ENCODE measurements at places on chromosomes 3 and 15.

DNA sequence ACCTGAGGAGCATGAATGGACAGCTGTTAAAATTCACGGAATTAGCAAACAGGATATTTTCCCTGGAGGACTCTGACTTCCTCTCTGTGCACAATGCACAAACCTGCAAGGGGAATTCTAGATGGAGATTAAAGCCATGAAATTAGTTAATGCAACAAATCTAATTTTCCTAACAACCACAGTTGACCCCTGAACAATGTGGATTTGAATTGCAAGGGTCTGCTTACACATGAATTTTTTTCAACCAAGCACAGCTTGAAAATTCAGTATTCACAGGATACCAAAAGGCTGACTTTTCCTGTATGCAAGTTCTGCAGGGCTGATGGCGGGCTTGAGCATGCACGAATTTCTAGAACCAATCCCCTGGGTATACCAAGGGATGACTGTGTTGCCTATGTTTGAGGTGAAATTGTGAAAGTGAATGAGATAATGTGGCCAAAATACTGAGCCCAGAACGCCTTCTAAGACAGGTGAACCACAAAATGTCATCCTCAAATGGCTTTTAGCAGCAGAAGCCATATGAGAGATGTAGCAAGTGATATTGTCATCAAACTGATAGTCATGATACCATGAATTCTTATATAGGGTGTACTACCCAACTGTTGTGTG is 52.5 kb downstream of the COL8A1 start:
- no peak for DNase-seq

GRCh38 chr15:87408902-87409301 is 847.6 kb downstream of the NTRK3 start:
- DNase-seq = no peak

GRCh38 chr3:105999856-106000255 is 131.0 kb upstream of the CBLB start:
- DNase-seq = no peak

GRCh38 chr3:185687271-185687878 is 101.3 kb downstream of the SENP2 start:
- DNase-seq = no peak

GRCh38 chr3:7315037-7315436 is 454.1 kb downstream of the GRM7 start:
- DNase-seq = no peak

DNA sequence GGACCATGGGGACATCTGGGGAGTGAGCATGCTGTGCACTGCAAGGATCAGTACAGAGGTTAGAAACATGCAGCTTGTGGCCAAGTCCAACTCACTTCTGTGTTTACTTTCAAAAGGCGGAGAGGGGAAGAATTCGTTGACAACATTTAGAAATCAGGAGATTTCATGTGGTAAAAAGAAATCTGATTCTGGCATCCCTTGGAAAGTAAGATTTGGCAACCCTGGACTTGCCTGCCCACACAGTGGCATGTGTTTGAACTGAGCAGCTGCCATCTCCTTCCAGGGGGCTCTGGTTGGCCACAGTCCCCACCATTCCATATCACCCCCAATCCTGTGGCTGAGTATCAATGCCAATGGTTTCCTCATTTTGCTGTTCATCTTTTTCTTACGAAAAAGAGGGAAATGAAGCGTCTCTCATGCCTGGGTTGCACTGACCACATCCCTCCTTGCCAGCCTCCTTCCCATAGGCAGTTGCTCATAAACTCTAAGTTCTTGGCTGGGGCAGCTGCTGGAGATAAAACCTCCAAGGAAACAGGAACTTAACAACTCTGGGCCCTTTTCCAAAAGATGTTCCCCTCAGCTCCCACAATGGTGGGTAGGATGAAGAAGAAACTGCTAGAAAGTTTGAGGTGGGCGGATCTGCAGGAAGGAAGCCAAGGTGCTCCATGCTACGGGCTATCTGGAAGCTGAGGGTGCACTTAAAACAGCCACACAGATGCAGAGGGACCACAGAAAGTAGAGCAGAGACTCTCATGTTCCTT is 29.2 kb downstream of the SLC6A11 start:
- no peak for DNase-seq

- DNase-seq = no peak
Observed at GRCh38 chr15:40325700-40326099, 2.2 kb downstream of the INAFM2 start.

DNA sequence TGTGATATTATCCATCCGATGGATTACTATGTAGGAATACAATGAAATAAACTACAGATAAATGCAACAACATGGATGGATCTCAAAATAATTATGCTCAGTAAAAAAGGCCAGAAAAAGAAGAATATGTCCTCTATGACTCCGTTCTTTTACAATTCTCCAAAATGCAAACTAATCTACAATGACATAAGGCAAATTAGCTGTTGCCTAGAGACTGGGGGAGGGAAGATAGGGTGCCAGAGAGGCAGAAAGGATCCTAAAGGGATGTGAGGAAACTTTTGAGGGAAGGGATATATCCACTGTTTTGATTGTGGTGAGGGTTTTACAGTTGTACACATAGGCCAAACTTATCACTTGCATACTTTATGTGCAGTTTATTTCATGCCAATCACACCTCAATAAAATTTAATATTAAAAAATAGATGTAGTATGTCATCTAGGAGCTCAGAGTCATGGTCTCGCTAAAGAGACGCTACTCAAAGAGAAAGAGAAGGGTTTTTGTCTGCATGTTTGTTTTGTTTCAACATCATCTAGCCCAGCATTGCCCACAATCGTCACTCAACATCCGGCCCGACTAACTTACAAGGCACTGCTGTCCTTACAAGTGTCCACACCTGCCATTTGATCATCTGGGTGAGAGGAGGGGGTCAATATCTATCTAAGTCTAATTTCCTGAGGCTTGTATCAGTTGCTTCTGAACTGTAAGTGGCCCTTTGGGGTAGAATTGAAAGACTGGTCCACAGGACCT is 29.5 kb downstream of the HES1 start:
- DNase-seq = no peak

DNA sequence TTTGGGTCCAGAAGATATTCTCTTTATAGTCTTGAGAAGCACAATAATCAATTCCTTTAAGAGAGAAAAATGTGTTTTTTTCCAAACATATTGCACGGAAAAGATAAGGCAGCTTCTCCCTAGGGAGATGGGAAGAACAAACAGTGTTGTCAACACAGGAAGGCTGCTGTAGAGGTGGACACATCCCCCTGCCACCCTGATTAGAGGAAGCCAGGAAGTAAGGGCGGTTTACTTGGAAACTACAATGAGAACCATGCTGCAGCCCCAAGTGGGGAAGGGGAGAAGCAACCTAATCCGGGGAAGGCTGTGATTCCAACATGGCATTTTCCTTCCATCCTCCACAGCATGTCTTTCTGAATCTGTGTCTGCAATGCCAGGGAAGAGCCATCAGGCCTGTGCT is 256.9 kb upstream of the TGFBR2 start:
- DNase-seq = no peak

DNA sequence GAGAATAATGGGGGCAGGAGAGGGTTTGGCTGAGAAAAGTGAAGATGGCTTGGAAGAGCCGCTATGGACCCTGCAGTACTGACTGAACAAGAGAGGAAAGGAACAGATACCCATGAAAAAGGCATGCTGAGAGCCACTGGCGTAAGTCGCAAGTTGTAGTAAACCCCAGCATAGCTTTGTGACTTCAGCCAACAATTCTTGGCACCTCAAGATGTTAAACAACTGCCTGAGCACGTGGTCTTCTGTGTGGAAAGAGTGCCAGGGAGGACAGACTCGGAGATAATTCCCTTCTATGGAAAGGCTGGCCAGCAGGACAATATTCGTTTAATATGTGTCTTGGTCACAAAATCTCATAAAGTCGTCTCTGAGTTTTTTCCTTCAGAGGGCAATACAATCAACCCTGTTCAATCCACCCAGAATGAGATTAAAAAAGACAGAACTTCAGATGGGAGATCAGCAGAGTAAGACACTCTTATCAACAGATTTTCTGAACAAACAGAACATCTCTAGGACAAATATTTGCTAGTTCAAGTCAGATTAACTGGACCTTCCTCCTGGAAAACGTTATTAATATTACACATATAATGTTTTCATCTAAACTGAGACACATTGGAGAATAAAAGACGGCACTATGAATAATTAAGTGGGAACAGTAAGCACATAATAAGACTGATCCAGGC is 49.2 kb downstream of the NEK10 start:
- DNase-seq = no peak

DNA sequence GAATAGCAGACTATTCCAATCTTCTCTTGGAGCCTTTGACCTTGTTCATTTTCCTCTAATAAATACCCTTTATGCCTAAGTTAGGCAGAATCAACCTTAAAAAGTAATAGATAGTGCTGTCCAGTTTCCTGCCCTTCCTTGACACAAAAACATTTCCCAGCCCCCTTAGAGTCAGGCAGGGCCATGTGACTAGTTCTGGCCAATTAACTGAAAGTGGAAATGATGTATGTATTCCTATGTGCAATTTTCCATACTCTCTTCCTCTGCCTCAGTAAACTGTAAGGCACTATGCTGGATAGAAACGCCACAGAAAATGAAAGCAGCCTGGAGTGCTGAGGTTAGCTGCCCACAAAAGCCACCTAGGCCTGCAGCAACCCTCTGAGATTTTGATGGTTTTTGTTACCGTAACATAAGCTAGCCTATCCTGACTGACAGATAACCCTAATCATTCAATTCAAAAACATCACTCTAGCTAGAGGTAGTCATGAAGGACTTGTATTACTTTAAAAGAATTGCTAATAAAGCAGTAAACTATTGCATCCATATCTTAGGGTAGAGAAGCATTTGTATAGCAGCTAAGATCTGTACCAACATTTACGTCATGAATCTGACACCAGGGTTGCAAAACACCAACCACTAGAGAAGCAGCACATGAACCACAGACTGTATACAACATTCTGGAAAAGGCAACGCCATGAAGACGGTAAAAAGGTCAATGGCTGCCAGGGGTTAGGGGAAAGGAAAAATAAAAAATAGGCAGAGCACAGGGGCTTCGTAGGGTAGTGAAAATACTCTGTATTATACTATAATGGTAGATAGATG is 112.9 kb downstream of the ULK4 start:
- DNase-seq = no peak

DNA sequence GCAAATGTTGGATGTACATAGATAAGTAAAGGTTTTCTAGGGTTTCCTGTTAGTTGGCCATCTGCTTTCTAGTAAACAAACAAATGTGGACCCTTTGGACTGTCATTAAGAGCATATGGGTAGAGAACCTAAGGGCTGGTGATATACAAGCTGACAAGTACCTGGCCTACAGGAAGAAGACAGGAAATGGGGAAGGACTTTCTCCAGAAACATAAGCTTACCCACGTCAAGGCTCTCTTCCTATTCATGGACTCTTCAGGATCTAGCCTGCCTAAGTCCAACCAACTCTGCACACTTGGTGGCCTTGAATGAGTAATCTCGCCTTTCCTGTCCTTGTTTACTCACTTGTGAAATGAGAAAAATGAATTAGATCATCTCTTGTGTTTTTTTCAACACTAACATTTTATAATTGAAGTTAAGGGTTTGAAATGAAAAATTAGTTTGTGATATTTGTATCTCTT is 22.2 kb upstream of the GOLIM4 start:
- no peak for DNase-seq

DNA sequence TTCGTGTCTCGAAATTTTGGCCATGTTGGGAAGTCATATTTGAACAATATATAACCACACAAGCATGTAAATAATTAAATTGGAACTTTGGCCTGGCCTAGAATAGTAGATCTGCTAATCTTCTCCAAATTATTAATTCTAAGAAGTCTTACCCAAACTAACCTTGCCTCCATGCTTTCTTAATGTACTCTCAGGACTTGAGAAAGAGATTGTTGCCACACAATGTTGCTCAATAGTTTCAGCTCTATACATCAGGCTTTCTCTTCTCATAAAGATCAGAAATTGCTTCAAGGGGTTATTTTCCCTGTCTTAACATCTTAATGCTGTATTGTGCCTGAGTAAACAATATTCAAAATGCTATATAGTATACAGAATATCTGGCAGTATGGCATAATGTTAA is 202.7 kb upstream of the LRIG1 start:
- DNase-seq = no peak
